Tibial nerve (tissue), 4 donors: ENCODE measurements at places on chromosomes 3 and 15. TPM values are rescaled to one million over a fixed set of nuclear protein-coding genes. Genes with fewer than 3 reads are reported as not detected.

The SNAP23 gene
- 60.9 TPM for total RNA-seq

- DNase-seq, result no peak
These were observed 31.2 kb downstream of the SLC25A36 start for GRCh38 chr3:140972833-140973232.

DNA sequence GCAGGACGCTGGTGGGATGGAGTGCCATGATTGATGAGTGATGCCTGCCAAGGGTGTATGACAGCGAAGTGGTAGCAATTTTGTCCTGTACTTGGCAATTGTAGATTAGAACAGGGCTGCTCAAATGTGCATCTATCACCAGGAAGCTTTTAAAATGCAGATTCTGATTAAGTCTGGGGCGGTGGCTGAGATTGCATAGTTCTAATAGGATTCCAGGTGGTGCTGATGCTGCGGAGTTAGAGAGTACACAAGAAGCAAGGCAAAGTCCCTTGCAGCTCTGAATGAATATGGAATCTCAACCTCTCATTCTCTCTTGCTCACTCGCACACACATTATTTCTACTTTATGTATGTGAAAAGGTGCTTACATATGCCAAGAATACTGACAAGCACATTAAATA is 670.4 kb downstream of the FHIT start:
- DNase-seq, result no peak

DNA sequence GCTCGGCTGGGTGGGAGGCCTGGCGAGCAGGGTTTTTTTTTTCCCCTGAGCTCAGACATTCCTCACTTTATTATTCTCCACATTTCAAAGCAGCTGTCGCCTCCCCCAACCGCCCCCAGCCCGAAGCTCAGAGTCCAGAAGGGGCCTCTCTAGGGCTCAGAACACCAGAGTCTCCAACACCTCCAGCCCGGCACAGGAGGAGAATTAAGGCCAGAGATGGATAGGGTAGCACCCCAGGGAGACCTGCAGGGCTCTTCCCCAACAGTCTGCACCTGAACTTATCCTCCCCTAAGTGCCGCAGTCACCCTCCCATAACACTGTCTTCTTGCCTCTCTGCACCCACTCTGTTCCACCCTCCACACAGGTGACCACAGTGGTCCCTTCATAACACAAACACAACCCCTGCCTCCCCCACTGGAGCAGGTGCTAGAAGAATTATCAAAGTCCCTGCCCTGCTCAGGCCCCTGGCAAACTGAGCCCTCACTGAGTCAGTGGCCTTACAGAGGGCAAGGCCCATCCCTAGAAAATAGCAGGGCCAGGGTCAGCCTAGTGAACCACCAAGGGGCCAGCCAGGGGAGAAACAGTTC is 14.1 kb downstream of the MYL3 start:
- DNase-seq, result no peak

DNA sequence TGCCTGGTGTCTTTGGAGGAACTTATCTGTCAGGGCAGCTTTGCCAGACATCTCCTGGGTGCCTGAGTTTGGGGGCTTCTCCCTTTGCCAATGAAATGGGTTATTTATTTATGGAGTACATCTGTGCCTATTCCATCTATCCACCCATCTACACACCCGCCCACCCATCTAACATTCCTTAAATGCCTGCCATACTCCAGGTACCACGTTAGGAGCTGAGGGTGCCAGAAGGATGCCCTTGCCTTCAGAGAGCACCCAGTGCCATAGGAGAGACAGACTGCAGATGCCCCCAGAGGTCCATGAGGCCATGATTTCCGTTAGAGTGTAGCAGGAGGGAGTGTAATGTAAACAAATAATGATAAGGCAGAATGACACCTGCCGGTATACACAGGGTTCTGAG is 21.8 kb upstream of the KIF23 start:
- DNase-seq, result no peak

DNA sequence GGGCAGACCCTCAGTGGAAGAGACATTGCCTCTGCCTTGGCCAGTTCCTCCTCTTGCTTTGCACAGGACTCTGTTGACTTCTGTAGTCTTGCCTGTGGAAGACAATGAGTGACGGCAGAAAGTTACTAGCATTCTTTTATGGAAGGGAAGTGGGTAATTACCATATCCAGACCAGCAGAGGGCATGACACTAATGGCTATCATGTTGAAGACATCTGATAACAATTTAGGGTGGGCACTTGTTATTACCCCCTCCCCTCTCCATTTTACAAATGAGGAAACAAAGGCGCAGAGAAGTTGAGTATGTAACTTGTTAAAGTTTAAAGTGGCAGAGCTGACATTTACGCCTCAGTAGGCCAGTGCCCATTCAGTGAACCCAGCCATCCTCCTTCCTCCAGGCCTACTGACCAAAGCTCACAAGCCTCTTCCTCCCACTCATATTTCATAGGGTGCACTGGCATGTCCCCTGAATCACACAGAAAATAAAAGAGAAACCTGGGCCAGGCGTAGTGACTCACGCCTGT is 48.2 kb upstream of the FMN1 start:
- no peak for DNase-seq

The SUSD5 gene
- 2.1 TPM for total RNA-seq

- DNase-seq, result peak; percentile 10
These were observed 18.2 kb upstream of the CORO2B start for GRCh38 chr15:68560501-68561113.

- DNase-seq, result no peak
These were observed 32.8 kb upstream of the PRR20G start for GRCh38 chr3:127320529-127321121.

- no peak for DNase-seq
These were observed 27.1 kb upstream of the LAMP3 start for GRCh38 chr3:183189641-183190040.

GRCh38 chr3:17687566-17687965 is 54.9 kb downstream of the TBC1D5 start:
- no peak for DNase-seq

The ACTC1 gene
- not detected for total RNA-seq

The NRROS gene
- 16.4 TPM for total RNA-seq

The NCEH1 gene
- total RNA-seq, result 4.3 TPM

GRCh38 chr3:177377166-177377565 is 179.9 kb upstream of the TBL1XR1 start:
- no peak for DNase-seq

The STRIT1 gene
- not detected for total RNA-seq
